Activated naive CD4-positive, alpha-beta T cell (primary cell): ENCODE measurements at places on chromosomes 6 and 20.

- no peak for DNase-seq
Measured at GRCh38 chr6:10414756-10415616, at the start of gene TFAP2A. TSS of gene TFAP2A (minus strand) at chr6:10415074. CDS start at chr6:10414991, 83 bp downstream.

- DNase-seq: no peak
Measured at GRCh38 chr6:16227605-16228004, 10.8 kb upstream of the GMPR start.

GRCh38 chr6:17448165-17448564, 54.8 kb downstream of the CAP2 start:
- DNase-seq: no peak

GRCh38 chr6:168103050-168103830, 24.2 kb upstream of the FRMD1 start:
- no peak for DNase-seq

GRCh38 chr6:123913863-123914262, 110.2 kb downstream of the NKAIN2 start:
- no peak for DNase-seq

- no peak for DNase-seq
Measured at GRCh38 chr20:33568868-33569801, 79.2 kb downstream of the CBFA2T2 start.

GRCh38 chr6:112342511-112342910, 4.6 kb upstream of the RFPL4B start:
- no peak for DNase-seq

GRCh38 chr6:106197441-106197840, 111.3 kb downstream of the PRDM1 start:
- no peak for DNase-seq

DNA sequence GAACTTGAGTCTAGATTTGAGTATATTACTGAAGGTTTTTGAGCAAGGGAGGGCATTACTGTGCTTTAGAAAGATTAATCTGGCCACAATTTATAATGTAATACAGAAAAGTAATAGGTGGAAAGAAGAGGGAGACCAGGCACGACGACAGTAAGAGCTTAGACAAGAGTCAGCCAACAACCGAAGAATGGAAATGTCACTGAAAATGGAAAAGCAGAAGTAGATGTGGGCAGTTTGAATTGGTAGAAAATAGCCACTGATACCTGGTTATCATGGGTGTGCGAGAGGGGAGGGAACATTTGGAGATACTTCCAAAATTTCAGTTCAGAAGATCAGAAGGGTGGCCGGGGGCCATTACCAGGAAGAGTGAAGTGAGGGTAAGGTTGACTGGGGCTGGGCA, 339.1 kb downstream of the UTRN start:
- DNase-seq: no peak

GRCh38 chr6:116314218-116314617, 34.5 kb upstream of the TSPYL1 start:
- DNase-seq: no peak

DNA sequence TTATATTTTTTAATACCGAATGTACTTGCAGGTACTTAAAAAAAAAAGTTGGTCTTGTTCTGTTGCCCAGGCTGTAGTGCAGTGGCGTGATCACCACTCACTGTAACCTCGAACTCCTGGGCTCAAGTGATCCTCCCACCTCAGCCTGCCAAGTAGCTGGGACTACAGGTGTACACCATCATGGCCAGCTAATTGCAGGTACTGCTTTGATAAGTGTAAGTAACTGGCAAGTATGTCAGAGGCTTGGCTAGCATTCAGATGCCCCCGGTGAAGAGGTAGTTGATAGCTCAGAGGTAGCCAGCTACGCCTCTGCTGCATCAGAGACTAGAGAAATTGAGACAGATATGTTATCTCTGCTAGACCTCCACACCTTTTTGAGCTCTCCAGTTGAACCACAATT, 40.5 kb downstream of the BTBD9 start:
- no peak for DNase-seq
